Naive thymus-derived CD4-positive, alpha-beta T cell (primary cell): ENCODE measurements at places on chromosomes 2 and 18.

GRCh38 chr2:23693606-23693951 is 233.3 kb downstream of the ATAD2B start:
- no peak for DNase-seq

DNA sequence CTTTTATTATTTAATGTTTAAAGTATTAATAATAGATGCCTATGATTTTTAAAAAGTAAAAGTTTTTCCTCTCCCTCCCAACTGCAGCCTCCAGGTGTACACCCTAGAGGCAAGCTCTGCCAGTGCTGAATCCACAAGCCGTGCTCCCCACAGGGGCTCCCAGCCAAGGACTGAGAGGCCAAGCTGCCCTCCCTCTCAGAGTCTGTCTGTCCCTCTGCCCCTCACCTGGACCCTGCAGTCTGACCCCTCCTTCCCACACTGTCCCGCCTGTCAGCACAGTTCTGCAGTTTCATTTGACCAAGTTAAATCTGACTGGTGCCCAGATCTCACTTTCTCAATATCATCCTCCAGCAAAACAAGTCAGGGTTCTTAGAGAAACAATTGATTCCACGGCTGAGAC is 14.8 kb upstream of the PROC start:
- no peak for DNase-seq

- no peak for DNase-seq
Measured at GRCh38 chr2:118577202-118577601, 270.2 kb downstream of the EN1 start.

DNA sequence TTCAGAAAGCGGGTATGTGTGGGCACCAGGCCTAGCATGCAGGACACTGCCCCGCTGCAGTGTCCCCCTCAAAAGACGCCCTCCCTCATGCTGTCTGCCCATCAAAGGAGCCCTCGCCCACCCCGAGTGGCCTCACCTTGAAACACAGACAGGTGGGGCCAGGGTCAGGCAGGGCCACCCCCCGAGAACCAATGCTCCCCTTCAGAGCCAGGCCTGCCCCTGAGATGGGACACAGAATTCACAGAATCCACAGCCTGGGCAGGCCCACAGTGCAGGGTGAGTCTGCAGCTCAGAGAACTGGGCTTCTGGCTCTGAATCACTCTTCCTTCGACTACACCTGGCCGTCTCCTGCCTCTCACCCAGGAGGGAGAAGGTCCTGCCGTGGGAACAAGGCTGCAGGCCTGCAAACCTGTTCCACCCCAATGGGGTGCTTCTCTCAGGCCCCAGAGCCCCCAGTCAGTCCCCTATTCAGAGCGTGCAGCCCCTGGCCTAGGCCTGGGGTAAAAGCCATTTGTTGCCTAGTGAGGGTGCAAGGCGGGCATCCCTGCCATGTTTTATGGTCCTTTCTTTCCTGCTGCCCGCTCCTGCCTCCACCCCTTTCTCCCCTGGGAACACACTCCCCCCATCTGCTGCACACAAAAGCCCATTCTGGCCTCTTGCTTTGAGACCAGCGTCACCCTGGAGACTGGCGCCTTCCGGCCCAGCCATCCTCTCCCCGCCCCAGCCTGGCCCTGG is 11.3 kb upstream of the ARHGEF4 start:
- DNase-seq, result no peak

GRCh38 chr18:33375829-33376228 is 64.7 kb downstream of the CCDC178 start:
- DNase-seq, result no peak

DNA sequence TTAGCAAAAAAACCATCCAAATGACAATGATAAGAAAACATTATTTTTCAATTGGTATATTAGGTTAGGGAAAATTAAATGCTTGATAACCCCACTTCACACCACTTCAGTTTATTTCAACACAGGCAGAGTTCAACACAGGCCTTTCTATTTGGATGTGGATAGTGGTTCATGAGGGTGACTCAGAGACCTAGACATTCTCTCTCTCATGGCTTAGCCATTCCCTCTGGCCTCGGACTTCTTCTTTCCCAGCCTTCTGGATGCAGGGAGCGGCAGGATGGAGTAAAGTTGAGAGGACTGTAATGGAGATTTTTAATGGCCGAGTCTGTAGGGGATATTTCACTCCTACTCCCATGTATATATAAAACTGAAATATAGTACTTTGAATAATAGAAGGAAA is 109.7 kb downstream of the CTNNA2 start:
- DNase-seq, result no peak

DNA sequence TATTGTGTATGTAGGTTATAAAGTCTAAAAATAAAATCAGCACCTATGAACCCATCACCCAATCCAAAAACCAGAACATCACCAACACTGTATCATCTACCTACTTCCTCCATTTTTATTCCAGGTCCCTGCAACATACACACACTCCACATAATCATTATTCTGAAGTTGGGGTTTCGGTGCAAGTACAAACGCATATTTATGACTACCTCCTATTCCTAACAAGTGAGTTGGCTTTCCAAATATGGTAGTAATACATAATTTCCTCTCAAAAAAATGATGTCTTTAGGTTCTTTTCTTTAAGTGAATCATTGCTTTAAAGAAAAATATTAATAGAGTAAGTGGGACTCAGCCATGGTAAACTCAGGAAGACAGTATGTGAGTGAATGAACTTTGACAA is 3.3 kb downstream of the ACVR1 start:
- no peak for DNase-seq

- no peak for DNase-seq
Measured at GRCh38 chr18:48795696-48796095, 155.1 kb downstream of the SMAD7 start.
